ENCODE measurements at places on chromosomes 7 and 10. TPM values are rescaled to one million over a fixed set of nuclear protein-coding genes. Genes with fewer than 3 reads are reported as not detected.

GRCh38 chr7:78420001-78420400 is 621.4 kb downstream of the PHTF2 start:
- no peak for DNase-seq

DNA sequence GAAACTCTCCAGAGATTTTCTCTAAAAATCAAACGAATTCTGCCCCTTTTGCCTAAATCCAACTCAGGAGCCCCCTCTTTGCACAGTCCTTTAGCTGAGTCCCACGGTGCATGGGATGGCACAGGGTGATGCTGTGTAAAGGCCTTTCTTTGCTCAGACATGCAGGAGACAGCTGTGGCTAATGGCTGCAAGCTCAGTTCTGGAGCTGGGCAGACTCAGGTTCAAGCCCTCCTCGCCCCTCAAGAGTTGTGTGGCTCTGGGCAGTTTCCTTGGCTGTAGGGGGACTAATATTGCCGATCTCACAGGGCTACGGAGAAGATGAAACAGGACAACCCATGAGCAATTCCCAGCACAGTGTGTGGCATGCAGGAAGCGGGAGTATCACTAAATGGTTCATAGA is 42.6 kb downstream of the CLEC2L start:
- DNase-seq: no peak

The SHH gene
- not detected for polyA plus RNA-seq

The CLCN1 gene
- not detected for polyA plus RNA-seq

GRCh38 chr7:149732111-149732561 is 41.3 kb downstream of the ZNF467 start:
- no peak for DNase-seq

- DNase-seq: no peak
Observed at GRCh38 chr7:106222545-106222944, 62.2 kb downstream of the NAMPT start.

- DNase-seq: no peak
Observed at GRCh38 chr7:55017841-55018240, 976 bp upstream of the EGFR start.

DNA sequence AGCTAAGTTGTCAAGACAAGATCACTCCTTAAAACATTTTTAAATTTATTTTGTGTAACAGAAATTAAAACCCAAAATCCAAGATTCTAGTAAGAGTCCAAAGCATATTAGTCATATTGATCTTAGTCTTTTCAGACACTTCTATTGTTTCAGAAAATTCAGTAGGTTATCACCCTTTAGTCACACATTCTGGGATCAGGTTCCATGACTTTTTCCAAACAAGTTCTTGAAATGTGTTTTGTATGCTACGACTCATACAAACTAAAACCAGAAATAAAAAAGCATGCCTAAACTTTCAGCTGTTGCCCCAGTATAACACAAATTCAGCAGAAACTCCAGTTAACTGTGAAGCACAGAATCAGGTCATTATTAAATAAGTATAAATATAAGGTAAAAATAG is 10.7 kb downstream of the SEMA3D start:
- peak; percentile 39 for DNase-seq

The GALNT17 gene
- polyA plus RNA-seq: not detected

All from endothelial cell of umbilical vein (primary cell).